ENCODE measurements at places on chromosomes 4 and X.

DNA sequence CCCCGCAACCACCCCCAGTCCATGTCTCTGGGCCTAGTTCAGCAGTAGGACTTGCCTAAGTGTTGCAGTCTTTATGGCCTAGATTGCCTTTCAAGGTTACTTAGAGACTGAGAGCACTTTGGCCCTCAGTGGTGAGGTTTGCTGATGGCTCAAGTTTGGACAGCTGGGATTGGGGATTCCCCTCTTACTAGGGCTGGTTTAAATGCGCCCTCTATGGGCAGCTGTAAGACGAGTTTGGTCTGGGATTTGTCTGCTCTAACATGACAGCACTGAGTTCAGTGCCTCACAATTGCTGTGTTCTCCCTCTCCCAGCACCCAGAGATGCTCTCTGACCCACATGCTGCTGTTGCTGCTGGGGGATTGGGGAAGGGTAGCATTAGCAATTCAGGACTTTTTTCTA lies 23.1 kb downstream of the DACH2 start:
- no peak for DNase-seq

GRCh38 chr4:174434455-174434854 lies 87.8 kb downstream of the HPGD start:
- DNase-seq: no peak

DNA sequence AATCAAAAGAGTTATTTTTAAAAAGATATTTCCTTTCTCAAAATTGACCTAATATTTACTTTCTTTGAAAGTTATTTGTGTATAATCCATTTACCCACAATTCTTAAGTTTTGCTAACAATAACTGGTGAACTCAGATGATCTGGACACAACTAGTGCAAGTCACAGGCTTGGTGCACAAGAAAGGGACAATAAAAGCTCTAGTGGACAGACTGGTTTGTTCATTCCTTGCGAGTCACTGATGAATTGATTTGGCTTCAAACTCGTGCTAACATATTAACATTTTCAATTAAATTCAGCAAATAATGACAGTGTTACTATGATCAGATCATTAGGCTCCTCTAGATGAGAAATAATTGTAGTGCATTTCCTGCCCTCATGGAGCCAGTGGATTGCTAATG lies 169.2 kb downstream of the BMPR1B start:
- no peak for DNase-seq

- DNase-seq: peak; percentile 44
These were observed 16.7 kb downstream of the GPRIN3 start for GRCh38 chr4:89290727-89291516.

GRCh38 chr4:112143781-112144180 lies 1.5 kb upstream of the FAM241A start:
- DNase-seq: no peak

GRCh38 chrX:39814391-39814790 lies 283.4 kb downstream of the BCOR start:
- peak; percentile 54 for DNase-seq

DNA sequence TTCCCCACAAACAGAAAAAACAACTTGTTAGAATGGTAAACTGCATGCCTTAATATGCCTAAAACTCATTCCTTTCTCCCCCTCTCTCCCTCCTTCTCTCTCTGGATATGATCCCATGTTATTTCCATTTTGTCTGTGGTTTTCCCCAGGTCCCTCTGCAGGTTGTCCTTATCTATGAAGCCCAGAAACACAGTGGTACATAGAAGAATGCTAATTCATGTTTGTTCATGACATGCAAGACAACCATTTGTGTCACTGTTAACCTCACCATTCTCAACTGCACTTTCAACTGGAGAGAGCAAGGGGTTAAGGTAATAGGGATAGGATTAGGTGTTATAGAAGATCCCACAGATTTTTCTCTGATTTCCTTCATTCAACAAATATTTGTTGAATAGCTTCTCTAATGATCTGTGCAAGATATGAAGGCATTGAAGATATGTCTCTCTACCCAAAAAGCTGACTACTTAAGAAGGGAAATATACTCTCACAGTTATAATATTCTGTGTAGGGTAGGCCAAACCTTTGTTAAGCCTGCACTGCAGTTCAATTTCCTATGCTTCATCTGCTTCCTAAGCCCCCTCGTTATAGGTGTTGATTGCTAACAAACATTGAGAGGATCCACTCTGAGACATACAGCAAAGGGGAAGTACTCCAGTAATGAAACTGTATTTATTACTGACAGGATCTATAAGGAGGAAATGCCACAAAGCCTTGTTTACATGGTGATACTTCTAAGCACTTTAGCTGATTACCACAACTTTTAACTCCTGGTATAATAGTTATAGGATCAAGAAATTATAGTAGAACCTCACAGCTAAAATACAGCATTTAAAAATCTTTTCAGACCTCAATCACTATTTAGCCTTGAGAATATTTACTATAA lies 96.1 kb downstream of the FRYL start:
- DNase-seq: no peak

DNA sequence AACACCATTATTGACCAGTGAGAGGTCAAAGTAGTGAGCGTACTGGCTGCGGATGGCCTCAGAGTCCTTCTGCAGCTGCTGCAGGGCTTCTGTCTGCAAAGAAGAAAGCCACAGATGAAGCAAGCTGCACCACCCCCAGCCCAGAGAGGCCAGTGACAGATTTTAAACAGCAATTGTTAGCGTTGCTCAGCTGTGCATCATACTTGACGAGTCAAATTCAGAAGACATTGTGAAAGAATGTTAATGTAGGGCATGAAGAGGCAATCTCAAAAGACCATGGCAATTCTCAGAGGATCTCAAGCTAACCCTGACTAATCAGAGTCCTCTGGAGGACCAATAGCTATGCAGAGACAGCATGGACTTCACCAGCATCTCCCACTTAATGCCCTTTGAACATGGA lies 16.6 kb downstream of the DKC1 start:
- DNase-seq: no peak

- no peak for DNase-seq
These were observed 120.0 kb downstream of the ADGRL3 start for GRCh38 chr4:61320154-61320553.

- no peak for DNase-seq
These were observed 2.0 kb upstream of the ATRX start for GRCh38 chrX:77788050-77788449.

DNA sequence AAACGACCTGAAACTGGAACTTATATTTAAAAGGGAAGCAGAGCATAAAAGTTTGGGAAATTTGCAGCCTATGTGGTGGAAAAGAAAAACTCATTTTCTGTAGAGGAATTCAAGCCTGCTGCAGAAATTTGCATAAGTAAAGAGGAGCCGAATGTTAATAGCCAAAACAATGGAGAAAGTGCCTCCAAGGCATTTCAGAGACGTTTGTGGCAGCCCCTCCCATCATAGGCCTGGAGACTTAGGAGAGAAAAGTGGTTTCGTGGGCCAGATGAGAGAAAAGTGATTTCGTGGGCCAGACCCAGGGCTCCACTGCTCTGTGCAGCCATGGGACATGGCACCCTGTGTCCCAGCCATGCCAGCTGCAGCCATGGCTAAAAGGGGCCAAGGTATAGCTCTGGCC lies 361.9 kb downstream of the PCDH19 start:
- DNase-seq: no peak

- DNase-seq: no peak
These were observed 51.6 kb downstream of the CT47B1 start for GRCh38 chrX:120824021-120824420.

GRCh38 chrX:133999031-133999705 lies 13.8 kb upstream of the GPC3 start:
- DNase-seq: no peak

- no peak for DNase-seq
These were observed 487.9 kb downstream of the C4orf33 start for GRCh38 chr4:129583868-129584267.

GRCh38 chrX:154020536-154021115 lies 924 bp upstream of the IRAK1 start:
- DNase-seq: no peak
